ENCODE measurements at places on chromosomes 1 and 21.

DNA sequence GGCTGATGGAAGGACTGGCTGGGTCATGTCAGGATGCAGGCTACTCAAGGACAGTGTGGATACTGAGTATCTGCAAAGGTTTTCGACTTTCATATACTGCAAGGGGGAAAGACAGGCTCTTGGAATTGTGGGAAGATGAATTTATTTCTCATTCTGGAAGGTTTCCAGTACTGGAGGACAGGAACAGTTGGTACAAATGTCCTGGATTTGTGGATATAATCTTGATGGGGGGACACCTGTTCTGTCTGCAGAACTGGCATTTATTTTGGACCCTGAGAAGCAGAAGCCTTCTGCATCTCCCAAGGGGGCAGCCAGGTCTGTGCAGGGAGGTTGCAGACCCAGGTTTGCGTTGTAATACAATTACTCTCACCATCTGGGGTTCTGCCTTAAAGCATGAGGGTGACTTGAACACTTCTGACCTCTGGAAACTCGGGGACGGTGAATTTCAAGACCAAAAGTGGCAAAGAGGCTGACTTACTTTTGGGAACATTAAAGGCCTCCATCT is 65.8 kb downstream of the NOS1AP start:
- no peak for DNase-seq

DNA sequence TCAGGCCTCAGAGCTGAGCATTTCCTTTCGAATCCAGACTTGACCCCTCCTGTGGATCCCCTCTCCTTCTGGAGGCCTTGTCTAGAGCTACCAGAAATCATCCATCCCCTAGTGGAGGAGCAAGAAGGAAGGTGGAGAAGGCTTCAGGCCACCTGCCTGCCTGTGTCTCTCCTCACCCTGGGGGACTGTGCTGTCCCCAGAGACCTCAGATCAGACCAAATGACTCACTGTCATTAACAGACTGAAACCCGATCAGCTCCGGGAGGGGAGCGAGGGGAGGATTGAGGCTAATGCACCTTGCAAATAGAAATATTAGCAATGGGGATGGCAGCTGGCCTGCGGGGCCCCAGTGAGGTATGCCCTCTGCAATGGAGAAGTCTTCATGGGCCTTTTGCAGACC is 2.1 kb downstream of the MYBPH start:
- no peak for DNase-seq

- DNase-seq = no peak
Measured at GRCh38 chr1:211521102-211521815, 29.3 kb upstream of the RD3 start.

DNA sequence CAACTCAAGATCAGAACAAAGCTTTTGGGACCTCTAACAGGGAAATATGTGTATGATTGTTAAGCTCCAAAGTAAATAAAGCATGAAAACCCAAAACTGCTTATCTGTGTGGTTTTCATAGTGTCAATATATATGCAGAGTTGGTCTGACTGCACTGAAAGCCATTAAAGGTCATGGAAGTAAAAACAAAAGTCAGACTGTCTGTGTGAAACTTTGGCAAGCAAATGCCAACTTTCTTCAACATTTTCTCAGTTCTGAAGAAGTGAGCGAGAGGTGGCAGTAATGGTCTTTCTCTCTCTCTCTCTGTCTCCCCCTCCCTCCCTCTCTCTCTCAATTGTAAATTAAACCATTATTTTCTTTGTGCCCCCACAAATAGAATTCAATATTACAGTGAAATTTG is 100.1 kb upstream of the S1PR1 start:
- DNase-seq = no peak

DNA sequence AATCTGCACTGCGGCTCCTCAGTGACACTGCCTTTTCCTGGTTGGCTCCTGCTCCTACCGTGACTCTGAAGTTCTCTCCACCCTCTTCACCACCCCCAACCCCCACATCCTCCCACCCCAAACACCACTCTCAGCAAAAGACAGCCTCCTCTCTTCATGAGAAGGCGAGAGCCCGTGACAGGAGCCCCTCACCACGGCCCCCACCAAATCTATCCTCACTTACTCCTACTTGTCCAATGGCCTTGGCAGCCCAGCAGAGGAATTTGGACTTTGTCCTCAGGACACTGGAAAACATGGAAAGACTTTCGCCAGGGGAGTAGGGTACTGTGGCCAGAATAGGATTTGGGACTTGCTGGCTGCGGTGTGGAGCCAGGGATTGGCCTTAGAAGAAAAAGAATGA is 6.9 kb downstream of the TMEM125 start:
- no peak for DNase-seq

- DNase-seq = no peak
Measured at GRCh38 chr1:38644092-38644491, 215.5 kb downstream of the RRAGC start.

DNA sequence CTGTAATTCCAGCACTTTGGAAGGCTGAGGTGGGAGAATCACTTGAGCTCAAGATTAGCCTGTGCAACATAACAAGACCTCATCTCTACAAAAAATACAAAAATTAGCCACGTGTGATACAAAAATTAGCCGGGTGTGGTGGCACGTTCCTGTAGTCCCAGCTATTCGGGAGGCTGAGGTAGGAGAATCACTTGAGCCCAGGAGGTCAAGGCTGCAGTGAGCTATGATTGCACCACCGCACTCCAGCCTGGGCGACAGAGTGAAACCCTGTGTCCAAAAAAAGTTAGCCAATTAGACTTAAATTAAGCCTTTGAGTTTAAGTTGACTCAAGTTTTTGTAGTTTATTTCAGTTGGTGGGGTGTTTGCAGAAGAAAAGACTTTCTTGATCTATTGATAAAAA is 11.8 kb downstream of the CXADR start:
- DNase-seq = no peak

DNA sequence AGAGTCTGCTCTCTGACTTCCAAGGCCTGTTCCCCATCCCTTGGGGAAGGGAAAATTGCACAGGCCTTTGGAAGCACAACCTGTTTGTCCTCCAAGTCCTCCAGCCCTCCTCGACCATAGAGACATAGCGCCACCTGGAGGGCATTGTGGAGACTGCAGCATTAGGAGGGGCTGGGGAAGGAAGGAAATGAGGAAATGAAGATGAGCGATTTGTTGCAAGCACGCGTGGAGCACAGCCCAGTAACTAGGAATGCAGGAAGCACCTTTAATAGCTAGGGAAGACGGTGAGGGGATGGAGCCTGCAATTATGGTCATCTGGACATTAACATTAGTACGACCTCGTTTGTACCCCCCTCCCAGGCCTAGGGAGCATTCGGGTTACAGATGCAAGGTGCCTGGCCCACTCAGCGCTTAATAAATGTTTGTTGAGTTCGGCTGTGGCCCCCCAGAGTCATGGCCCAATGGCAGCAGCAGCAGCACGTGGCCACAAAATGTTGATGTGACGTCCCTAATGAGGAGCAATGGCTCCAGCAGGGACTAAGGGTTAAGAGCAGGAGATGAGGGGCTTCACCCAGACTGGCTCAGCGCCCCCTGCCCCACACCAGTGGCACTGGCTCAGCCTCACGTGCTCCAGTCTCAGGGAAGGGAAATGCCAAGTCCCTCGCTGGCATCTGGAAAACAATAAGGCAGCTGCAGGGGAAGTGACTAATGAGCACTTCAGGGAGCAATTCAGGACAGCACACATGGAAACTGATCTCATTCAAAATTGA is 8.0 kb upstream of the CAMK2N1 start:
- peak; percentile 76 for DNase-seq

- no peak for DNase-seq
Measured at GRCh38 chr1:88463401-88463985, 220.6 kb upstream of the PKN2 start.

GRCh38 chr1:112929979-112930378 is 26.0 kb downstream of the SLC16A1 start:
- DNase-seq = no peak

DNA sequence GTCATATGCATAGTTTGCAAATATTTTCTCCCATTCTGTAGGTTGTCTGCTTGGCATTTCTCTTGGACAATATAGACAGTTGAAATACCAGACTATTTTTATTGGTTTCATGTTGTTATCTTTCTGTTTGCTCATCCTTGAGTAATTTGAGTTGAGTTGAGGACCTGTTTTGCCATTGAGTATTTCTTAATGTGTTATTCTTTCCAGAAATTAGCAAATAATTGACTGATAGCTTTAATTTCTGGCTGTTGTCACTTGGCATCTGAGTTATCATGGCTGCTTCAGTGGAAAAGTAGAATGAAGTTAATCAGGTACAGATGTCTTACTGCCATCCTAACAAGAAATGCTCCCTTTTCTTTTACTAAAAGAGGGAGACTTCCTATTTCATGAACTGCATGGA is 264.8 kb upstream of the DUSP10 start:
- DNase-seq = no peak

DNA sequence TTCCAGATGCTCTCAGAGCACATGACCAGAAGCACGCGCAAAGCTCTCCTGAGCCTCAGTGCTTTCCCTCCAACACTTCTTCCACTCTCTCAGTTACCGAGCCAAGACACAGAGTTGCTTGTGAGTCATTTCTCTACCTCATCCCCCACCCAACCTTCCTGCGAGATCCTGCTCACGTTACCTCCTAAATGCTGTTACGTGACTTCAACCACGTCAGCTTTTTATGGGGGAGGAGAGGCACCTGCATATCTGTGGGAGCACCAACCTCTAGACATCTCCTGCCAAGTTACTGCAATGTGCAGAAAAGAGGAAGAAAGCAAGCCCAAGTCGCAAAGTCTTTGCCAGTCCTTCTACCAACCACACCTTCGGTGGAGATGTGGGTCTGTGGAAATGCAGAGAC is 27.2 kb upstream of the ERG start:
- no peak for DNase-seq

- no peak for DNase-seq
Measured at GRCh38 chr1:8396786-8397406, 79.0 kb downstream of the SLC45A1 start.

DNA sequence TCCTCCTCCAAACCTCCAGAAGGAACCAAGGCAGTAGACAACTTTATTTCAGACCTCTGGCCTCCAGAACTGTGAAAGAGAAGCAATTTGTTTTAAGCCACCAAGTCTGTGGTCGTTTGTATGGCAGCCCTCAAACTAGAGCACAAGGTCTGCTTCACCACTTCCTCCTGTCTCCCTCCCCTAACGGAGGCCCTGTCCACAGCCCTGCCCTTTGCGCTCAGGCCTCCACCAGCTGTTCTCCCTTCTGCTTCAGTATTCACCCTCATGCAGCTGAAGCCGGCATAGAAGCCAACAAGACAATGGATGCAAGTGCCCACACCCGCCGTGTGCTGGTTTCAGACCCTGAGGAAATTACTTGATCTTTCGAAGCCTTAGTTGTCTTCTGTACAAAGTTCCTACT is 364.1 kb downstream of the HHAT start:
- DNase-seq = no peak

DNA sequence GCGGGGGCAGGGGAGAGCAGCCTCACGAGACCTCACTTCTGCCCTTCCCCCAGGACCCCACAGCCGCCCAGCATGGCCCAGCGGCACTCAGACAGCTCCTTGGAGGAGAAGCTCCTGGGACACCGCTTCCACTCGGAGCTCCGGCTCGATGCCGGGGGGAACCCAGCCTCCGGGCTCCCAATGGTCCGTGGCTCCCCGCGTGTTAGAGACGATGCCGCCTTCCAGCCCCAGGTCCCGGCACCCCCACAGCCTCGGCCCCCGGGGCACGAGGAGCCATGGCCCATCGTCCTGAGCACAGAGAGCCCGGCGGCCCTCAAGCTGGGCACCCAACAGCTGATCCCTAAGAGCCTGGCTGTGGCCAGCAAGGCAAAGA is 8.5 kb downstream of the ARHGEF16 start:
- DNase-seq = no peak
